Glutamatergic neuron (in vitro differentiated cells): ENCODE measurements at places on chromosomes 1 and 21. TPM values are rescaled to one million over a fixed set of nuclear protein-coding genes. Genes with fewer than 3 reads are reported as not detected.

Gene IL19
- total RNA-seq = not detected

Gene E2F2
- total RNA-seq = 5.4 TPM

Gene OLIG2
- total RNA-seq = 21.4 TPM

Gene CAP1
- total RNA-seq = 293 TPM

Gene EGLN1
- total RNA-seq = 12.3 TPM

Gene CFAP74
- total RNA-seq = not detected

Gene OR10Z1
- total RNA-seq = not detected

Gene PTPN7
- total RNA-seq = not detected

Gene FCER1G
- total RNA-seq = 1.3 TPM

Gene KCNN3
- total RNA-seq = 3.8 TPM

Gene PLD5
- total RNA-seq = 0.96 TPM

Gene CYP4A22
- 0.17 TPM for total RNA-seq

Gene OR2L8
- total RNA-seq = 0.61 TPM

Gene HHIPL2
- not detected for total RNA-seq

Gene SMCP
- not detected for total RNA-seq

Gene TMEM9
- 80.2 TPM for total RNA-seq

Gene C2CD4D
- total RNA-seq = not detected

Gene CELF3
- 274 TPM for total RNA-seq

Gene PTPRC
- not detected for total RNA-seq

Gene PPM1J
- 0.69 TPM for total RNA-seq

Gene OR6K3
- total RNA-seq = not detected

Gene AMPD1
- not detected for total RNA-seq

Gene PKLR
- total RNA-seq = not detected

Gene IGSF5
- not detected for total RNA-seq

Gene TTF2
- 19.3 TPM for total RNA-seq

Gene CSF3R
- not detected for total RNA-seq

Gene IFNGR2
- total RNA-seq = 9.6 TPM

Gene LAMC1
- 51.8 TPM for total RNA-seq

Gene CACNA1S
- total RNA-seq = 0.07 TPM

Gene IRF6
- total RNA-seq = 0.47 TPM

Gene INKA2
- 112 TPM for total RNA-seq

Gene SPRR2B
- total RNA-seq = not detected

Gene FALEC
- not detected for total RNA-seq

Gene CELA2A
- total RNA-seq = not detected
